ENCODE measurements at places on chromosomes 4 and X.

GRCh38 chr4:154205471-154205870 is 286.1 kb downstream of the DCHS2 start:
- no peak for DNase-seq

DNA sequence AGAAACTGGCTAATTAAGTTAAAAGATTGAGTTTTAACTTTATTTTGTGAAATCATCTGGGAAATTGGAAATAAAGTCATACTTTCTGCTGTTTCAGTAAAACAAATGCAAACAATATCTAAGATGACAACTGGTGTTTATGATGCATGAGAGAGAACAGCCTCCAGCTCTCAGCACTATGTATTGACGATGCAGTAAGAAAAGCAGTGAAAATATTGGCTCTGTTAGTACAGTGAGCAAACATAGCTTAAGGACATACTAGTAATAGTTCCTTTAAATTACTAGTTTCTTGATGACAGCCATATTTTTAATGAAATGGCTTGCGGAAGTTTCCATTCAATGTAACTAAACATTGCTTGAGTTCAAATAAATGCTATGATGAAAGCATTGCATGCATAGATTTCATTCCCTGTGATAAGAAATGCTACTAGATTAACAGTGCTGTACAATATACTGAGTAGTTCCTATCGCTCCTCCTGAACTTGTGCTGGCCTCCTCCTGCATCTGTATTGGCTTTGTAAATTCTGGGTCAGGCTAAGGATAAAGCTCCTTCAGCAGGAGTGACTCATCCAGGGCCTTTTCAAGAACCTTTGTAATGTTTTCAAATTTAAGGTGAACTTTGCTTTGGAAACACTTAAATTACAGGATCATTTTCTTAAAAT is 11.6 kb downstream of the ARHGAP24 start:
- no peak for DNase-seq

DNA sequence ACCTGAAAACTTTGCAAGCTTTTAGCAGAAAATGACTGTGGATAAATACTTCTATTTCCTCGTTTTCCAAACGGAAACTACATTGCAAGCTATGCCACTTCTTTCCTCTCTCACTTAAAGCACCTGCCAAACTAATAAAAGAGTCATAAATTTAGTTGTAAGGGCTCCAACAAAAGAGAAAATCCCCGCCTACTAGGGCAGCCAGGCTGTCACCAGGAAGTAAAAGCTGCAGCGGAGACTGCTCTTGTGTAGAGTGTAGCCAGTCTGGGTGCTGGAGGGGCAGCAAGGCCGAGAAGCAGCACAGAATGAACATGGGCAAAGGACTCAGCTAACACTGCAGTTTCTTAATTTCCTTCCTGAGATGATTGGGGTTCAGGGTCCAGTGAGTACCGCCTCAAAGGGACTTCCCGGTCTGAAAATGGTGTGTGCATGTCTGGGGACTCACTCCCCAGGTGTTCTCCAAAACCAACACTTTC is 89.3 kb upstream of the MAML3 start:
- no peak for DNase-seq

- DNase-seq = no peak
Measured at GRCh38 chrX:103275947-103276567, 493 bp downstream of the TCEAL5 start.

DNA sequence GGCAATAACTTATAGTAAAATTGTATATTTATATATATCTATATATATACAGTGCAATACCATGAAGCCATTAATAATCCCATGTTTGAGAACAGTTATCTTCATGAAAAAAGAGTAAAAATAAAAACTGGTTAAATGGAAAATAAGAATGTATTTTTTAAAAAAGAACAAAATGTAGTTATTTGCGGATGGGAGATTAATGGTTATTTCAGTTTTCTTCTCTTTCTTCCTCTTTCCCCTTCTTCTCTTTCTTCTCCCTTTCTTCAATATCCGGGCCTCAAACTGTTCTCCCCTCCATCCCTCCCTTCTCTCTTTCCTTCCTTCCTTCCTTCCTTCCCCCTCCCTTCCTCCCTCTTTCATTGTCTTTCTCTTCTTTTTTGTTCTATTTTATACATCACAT is 1301.7 kb upstream of the IGFBP7 start:
- DNase-seq = no peak

DNA sequence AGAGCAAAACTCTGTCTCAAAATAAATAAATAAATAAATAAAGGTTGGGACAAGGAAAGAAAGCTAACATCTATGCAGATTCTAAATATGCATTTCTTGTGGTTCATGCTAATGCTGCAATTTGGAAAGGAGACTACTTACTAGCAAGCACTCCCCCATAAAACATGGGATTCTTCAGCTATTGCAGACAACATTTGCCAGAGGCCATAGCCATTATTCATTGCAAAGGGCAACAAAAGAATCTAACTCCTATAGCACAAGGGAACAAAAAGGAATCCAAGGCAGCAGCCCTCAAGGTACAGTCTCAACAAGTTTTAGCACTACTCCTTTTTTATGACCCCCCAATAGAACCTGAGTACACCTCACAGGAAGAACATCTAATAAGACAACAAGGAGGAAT is 8.0 kb upstream of the HERC5 start:
- no peak for DNase-seq

- no peak for DNase-seq
Measured at GRCh38 chrX:153357877-153358276, 23.9 kb downstream of the ZNF275 start.

DNA sequence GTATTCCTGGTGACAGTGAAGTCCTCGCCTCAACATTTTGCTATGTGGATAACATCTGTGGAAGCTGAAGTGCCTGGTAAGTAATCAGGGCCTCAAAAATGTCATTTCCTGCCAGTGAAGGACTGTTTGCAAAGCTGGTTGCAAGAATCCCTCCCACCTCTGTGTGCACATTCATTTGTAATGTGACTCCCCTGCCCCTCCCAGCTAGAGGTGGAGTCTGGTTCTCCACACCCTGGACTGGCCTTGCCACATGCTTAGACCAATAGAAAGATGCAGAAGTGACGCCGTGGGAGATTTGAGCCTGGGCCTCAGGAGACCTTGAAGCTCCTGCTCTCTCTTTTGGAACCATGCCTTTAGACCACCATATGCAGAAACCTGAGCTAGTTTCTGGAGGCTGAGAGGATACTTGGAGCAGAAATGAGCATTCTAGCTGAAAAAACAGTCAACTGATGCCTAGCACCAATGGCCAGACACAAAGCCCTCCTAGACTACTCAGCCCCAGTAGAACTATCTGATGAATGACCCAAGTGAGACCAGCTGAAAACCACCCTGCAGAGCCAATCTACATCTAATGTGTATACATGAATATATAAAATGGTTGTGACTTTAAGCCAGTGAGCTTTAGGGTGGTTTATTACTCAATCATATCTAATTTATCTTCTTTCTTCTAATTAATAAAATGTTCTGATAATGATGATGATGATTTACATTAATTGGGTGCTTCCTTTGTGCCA is 47.8 kb upstream of the CRMP1 start:
- no peak for DNase-seq

DNA sequence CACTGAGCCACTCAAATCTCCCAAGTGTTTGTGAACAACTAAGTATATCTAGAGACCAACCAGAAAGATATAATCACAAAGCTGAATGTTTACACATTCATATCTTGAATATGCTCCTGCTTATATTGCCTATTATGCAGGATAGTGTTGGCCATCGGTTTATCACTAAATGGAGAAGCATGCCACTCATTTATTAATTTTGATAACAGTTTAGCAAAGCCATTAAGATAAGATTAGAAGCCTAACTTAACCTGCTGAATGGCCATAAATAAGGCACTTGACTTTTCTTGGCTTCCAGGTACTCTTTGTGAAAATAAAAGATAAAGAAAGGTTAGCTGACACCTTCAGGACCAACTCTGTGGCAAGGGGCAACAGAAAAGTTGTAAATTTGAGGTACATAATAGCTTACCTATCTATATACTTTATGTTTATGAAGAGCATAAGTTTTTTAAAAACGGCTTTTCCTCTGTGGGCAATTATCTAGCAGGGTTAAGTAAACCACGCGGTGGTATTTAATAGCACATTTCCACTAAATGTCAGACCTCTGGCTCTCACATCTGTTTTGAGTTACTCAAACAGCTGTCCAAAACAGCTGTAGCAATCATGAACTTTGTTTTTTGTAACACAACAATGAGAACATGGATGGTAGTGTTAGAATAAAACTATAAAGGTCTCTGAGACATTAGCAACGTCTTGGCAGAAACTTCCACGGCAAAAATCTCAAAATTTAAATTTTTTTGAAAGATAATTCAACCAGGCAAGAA is 58.8 kb upstream of the FTHL17 start:
- DNase-seq = no peak

GRCh38 chrX:154357205-154357604 is 17.2 kb downstream of the FLNA start:
- no peak for DNase-seq

- DNase-seq = no peak
Measured at GRCh38 chr4:132809298-132810032, 339.6 kb upstream of the PCDH10 start.

GRCh38 chrX:68919707-68920106 is 90.9 kb downstream of the EFNB1 start:
- no peak for DNase-seq

DNA sequence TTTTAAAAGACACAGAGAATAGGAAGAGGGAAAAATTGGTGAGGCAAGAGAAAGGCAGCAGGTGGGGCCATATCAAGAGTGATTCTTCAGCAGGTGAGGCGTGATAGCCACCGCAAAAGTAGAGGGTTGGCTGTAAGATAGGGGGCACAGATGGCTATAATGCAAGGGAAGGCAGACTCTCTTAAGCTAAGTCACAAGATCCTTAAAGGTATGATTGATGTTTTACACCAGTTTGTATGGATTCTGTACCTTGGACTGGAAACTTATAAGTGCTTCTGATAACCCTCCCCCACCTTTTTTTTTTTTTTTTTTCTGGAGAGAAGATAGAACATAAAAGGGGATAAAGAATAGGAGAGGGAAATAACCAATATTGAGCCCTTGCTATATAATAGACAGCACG is 40.0 kb downstream of the NSUN7 start:
- DNase-seq = no peak

- DNase-seq = no peak
Measured at GRCh38 chr4:169199184-169199583, 71.6 kb downstream of the SH3RF1 start.

GRCh38 chr4:41329361-41329760 is 72.6 kb downstream of the UCHL1 start:
- no peak for DNase-seq

DNA sequence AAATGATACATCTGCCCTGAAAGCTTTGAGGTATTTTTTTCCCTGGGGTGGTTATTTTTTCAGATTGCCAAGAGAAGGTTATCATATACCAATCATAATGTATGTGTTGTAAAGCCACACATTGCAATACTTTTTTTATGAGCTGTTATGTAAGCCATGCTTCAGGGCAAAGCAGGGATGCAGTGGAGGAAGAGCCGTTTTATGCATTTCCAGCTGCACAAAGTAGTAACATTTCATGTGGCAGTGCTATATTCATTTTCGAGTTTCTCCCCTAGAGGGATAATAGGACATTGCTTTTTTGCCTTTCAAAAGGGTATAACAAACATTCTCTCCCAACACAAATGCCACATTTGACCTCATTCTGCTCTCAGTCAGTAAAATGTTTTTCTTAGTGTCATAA is 68.5 kb downstream of the GALNT7 start:
- no peak for DNase-seq

DNA sequence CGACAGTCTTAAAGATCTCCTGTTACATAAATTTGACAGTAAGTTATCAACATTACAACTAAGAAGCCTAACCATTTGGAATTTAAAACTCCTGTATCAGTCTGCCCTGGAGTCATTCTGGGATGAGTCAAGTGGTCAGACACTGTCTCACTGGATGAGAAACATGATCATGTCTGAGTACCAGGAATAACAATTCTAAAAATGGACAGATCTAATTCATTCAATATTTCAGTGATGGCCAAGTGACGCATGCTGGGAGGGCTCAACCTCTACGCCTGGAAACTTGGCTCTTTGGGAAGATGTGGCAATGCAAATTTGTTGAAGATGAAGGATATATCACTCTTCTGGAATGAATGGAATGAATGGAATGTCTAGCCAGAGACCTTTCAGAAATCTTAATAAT is 1427.2 kb downstream of the STIM2 start:
- DNase-seq = no peak

DNA sequence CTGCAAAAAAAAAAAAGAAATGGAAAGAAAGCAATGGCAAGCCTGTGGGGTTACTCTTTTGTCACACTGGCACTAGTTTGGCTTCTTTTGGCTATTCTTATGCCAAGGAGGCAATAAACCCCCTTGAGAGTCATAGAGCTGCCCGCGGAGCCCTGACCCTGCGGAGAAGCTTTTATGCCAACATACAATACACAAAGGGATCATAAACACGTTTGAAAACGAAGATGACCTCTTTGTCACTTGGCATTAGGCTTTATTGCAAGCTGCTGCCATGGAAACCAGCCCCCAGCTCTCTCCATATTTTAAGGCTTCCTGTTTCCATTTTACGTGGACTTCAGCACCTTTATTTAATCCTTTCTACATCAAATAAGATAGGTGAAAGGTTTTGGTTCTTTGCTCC is 7.6 kb downstream of the NEUROG2 start:
- DNase-seq = no peak

GRCh38 chrX:10633722-10634121 is 13.3 kb upstream of the MID1 start:
- no peak for DNase-seq

DNA sequence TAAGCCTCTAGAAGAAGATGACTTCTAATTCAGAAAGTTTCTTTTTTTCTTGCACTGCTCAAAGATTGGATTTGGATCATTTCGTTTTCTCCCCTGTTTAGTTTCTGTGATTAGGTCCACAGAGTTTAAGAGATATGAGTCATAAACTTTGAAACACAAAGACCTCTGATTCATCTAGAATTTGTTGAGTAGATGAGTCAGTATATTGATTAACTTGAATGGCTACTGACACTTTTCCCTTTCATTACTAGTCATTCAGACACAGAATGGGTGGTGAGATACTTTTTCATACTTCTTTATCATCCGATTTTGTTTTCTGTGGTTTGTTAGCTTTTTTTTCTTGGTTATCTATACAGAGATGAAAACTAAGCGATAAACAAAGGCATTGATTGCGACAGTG is 34.1 kb upstream of the AFF2 start:
- DNase-seq = no peak

DNA sequence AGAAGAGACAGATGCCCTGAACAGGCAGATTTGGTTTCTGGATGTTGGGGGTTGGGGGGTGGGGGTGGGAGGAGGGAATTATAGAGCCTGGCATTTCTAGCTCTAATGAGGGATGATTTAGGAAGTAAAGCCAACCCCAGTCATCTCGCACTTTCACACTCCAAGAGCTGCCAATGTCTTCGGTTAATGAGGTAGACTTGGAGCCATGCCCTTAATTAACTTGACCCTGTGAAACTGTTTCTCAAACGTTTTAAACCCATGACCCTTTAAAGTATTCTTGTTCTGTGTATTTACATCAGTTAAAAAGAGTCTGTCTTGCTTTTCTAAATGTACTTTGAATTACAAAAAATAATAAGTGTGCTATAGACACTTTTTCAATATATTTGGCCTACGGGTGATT is 466.9 kb downstream of the FAT4 start:
- DNase-seq = no peak

- no peak for DNase-seq
Measured at GRCh38 chr4:46404981-46405380, 15.1 kb upstream of the GABRA2 start.
